AG04450 (cell line): ENCODE measurements at places on chromosomes 11 and 22. TPM values are rescaled to one million over a fixed set of nuclear protein-coding genes. Genes with fewer than 3 reads are reported as not detected.

GRCh38 chr11:96306933-96307775 lies 35.8 kb downstream of the MAML2 start:
- peak; percentile 93 for DNase-seq

- DNase-seq = no peak
These were observed 16.7 kb upstream of the CD44 start for GRCh38 chr11:35122308-35122707.

DNA sequence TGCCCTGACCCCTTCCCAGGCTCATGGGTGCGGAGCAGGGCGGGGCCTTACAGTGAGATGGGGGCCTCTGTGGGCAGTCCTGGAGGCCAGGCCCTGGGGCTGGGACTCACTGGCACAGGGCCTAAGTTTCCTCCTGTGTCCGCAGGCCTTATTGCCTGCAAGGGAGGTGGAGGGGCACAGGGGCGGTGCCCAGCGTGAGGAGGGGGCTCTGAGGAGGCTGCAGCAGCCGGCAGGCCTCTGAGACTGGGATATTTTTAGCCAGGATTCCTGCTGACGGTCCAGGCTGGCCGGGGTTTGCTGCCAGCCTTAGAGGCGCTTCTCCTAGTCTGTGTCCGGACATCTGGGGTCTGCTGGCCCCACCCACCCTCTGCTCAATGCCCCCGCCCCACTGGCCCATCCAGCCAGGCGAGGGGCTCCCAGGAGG lies 5.7 kb upstream of the RTN4R start:
- no peak for DNase-seq

DNA sequence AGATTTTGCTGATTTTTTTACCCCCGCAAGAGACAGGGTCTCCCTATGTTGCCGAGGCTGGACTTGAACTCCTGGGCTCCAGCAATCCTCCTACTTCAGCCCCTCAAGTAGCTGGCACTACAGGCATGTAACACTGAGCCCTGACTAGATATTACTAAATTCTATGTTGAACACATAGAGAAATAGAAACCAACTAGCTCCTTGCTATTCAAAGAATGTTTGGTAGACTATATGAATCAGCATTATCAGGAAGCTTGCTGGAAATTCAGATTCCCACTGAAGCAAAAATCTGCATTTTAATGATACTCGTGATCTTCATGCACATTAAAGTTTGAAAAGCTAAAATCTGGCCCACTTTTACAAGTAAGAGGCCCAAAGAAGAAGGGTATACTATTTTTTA lies 11.9 kb downstream of the TMEM41B start:
- DNase-seq = no peak

Gene SH3BP1
- 8.4 and 11.3 TPM in 2 replicates for polyA plus RNA-seq

Gene SPTBN2
- 0.09 and 0.21 TPM in 2 replicates for polyA plus RNA-seq

GRCh38 chr22:22927888-22928665 lies 40.5 kb downstream of the IGLL5 start:
- no peak for DNase-seq

GRCh38 chr11:119175493-119176077 lies 7.1 kb downstream of the NLRX1 start:
- no peak for DNase-seq

Gene JHY
- polyA plus RNA-seq = 0.82 and 1.4 TPM in 2 replicates

GRCh38 chr11:19828382-19829108 lies 115.9 kb downstream of the NAV2 start:
- DNase-seq = no peak

Gene TMEM191C
- 0.58 and 0.82 TPM in 2 replicates for polyA plus RNA-seq

DNA sequence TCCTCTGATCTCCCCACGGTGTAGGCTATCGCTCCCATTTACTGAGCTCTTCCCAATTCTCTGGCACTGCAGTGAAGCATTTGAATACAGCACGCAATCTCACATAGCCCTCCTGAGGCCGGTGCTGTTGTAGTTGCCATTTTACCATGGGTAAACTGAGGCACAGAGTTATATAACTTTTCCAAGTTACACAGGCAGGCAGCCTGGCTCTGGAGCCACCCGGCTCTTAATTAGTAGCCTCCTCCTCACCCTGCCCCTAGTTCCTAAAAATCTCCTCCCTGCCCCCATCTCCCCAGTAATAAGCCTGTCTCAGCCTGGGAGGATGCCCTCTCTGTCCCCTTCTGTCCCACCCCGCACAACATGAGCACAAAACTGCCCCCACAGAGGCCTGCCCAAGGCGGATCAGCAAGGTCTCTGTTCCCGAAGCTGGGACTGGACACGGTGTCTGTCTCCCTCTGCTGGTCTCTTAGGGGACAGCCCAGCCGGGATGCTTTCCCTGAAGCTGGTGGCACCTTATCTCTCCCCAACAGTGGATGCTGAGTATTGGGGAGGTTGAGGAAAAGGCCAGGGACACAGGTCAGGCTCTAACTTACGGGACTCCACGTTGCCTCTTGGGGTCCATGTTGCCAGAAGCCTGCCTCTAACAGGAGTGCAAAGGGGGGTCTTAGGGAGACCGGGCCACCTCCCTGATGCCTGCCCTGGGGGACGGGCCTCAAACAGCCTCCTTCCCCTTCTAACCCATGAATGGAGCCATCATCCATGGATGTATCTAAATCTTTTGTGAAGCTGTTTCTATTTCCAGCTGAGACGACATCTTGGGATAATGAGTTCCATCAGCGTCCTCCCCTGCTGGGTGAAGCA lies 9.1 kb upstream of the CLCF1 start:
- no peak for DNase-seq

DNA sequence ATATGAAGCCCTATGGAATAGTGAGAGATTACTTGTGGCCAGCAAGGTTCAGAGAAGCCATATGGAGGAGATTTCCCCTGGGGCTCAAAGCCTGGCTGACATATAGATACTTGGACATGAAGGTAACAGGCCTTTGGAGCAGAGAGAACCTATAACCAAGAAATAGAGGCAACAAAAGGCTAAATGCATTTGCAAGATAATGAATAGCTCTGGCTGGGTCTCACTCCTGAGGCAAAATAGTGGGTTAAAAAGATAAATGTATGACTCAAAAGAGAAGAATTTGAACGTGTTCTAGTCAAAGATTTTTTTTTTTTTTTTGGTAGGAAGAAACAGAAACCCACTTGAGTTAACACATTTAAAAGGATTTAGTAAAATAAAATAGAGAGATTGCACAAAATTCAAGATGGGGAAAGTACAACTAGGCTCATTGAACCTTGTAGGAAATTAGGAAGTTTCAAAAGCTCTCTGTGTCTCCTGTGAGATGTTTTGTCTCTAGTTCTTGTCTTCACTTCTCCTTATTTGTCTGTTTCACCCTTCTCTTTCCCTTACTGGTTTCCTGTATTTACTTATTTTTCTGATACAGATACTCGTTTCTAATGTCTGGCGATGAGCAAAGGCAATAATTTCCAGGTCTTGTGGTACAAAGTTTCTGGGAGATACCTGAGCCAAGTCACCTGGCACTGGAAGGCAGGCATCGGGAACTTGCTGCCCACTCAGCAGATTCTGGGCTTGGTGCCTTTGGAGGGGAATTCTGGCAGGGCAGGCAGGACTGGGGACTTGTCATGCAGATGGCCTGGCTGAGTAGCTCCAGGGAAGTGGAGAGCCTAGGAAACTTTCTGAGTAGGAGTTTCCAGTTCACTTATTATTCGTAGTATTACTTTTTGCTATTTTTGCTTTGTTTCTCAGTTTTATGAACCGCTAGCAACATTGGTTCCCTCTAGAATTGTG lies 49.2 kb upstream of the SESN3 start:
- DNase-seq = no peak

Gene ZNF280B
- 1.6 and 2.3 TPM in 2 replicates for polyA plus RNA-seq

Gene SEPTIN5
- 13.1 and 15.5 TPM in 2 replicates for polyA plus RNA-seq

DNA sequence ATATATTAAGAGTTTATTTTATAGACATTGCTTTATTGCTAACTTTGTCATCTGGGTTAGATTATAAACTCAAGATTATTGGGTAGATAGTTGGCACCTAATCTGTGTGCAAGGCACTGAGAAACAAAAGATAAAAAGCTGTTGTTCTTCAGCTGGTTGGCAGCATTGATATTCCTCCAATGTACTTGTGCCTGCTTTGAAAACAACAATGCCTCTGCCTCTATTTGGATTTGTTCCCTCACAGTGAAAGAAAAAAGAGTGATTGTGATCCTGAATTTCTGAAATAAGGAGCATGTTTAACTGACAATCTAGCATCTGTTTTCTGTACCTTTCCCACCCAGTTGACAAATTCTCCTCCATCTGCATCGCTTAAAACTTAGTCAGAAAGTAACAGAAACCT lies 98.3 kb downstream of the TYR start:
- DNase-seq = no peak

GRCh38 chr11:104704888-104705287 lies 193.4 kb downstream of the CASP12 start:
- DNase-seq = no peak

DNA sequence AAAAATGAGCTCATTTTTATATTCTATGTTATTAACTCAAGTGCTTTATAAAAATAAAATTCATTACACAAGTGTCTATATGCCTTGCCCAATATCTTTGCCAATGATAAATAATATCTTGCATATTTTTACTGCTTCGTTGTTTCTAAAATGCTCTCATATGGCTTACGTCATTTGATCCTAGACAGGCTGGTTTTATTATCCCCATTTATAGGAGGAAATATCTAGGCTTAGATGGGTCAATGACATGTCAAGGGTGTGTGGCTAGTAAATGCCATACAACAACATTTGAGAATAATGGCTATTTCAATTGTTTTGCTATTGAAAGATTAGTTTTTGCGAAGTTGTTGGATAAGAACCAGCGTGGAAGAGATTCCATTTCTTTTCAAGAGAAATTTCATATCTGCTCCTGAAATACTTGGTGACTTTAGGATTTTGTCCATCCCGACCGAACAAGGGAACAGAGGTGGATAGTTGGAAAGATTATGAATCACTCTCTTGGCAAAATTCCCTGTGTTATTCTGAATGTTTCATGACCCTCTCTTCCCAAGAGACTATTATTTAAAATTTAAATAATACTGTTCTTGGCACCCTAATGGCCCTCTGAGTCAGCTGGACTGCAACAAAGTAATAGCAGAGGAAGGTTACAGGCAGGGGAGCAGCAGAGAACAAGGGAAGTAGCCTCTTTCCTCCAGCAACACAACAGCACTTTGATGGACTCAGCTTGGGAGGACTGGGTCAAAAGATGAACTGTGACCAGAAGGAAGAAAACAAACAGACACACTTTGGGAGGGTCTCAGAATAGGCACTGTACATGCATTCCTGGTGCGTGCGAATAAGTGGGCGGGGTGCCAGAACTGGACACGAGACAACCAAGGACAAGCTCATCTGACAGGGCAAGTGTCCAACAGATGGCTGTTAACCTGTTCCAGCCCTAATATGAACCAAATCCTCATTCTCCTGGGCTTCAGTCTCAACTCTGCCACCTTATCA lies 94.5 kb downstream of the ME3 start:
- DNase-seq = peak; percentile 38

Gene RAPSN
- polyA plus RNA-seq = 0.09 TPM in 1 of 2 replicates, not detected in the other
